ENCODE measurements at places on chromosomes 11 and 22. TPM values are rescaled to one million over a fixed set of nuclear protein-coding genes. Genes with fewer than 3 reads are reported as not detected.

TRIM49 gene
- polyA plus RNA-seq, result not detected

DNA sequence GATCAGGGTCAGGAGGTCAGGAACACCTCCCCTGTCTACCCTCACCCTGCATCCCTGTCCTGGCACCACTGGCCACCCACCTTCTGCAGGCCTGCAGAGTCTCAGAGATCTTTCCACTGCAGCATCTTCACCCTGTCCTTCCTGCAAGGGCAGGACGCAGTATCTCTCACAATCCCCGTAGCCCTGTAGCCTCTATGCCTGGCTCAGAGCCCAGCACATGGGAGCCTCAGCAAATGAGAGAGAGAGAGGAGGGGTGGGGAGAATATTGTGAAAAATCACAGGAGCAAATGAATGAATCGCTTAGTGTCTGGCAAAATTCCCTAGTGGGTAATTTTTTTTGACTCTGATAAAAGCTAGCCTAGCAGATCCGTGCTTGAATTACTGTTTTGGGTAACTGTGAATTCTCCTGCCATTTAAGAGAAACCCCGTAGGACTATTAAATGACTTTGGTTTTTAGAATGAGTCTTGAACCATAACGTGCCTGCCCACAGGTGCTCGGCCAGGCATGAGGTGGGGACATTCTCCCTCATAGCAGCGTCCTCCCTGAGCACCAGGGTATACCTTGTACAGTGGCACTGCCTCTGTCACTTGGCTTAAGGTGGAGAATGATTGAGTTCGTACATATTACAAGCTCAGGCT, 91.5 kb downstream of the MORC2 start:
- H3K27ac ChIP-seq, result no peak overlapping the region
- H3K36me3 ChIP-seq, result peaks cover 5% of the 10 kb centered on the region
- DNase-seq, result no peak
- H3K27me3 ChIP-seq, result no peaks in the 10 kb centered on the region
- H3K4me3 ChIP-seq, result no peak overlapping the region

RAC2 gene
- 389 TPM for polyA plus RNA-seq

SLC2A11 gene
- polyA plus RNA-seq, result 23.5 TPM

JHY gene
- polyA plus RNA-seq, result 1.9 TPM

DNA sequence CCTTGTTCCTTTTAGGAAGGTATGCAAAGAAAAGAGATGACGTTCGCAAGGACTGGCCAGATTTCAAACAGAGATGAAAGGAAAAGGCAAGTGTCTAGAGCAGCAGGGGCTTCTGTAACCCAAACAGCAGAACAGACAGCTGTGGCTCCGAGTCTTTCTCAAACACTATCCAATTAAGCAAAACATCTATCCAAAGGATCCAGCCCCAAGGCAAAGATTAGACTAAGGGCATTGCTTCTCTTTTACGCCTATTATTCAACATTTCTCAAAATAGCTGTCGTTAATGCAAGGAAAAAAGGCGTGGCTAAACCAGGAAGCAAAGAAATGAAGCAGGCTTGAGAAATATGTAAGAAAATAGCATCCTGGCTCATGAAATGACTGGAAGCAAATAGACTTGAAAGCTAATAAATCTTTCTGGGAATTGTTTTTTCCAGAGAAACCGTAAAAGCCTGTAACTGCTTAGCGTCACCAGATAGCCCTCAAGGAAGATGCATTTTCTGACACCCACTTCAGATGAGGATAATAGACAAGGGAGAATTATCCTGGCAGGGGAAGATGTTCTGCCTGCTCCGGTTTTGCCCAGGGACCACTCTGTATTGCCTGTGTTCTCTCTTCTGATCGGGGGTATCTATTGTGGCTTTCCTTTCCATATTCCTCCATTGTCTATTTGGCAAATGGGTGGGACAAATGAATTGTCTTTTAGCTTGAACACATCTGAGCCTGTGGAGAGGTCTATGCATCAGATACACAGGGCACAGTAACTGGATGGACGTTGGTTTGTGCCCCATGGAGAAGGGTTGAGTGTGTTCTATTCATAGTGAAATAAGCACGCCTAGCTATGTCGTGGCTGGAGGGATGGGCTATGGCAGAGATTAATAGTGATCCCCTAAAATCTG, 20.2 kb downstream of the C11orf96 start:
- H3K4me3 ChIP-seq, result no peak overlapping the region
- no peaks in the 10 kb centered on the region for H3K27me3 ChIP-seq
- no peak for DNase-seq
- no peak overlapping the region for H3K27ac ChIP-seq
- H3K4me1 ChIP-seq, result no peaks in the 10 kb centered on the region
- H3K36me3 ChIP-seq, result no peaks in the 10 kb centered on the region

ZBTB16 gene
- 2.8 TPM for polyA plus RNA-seq

DNA sequence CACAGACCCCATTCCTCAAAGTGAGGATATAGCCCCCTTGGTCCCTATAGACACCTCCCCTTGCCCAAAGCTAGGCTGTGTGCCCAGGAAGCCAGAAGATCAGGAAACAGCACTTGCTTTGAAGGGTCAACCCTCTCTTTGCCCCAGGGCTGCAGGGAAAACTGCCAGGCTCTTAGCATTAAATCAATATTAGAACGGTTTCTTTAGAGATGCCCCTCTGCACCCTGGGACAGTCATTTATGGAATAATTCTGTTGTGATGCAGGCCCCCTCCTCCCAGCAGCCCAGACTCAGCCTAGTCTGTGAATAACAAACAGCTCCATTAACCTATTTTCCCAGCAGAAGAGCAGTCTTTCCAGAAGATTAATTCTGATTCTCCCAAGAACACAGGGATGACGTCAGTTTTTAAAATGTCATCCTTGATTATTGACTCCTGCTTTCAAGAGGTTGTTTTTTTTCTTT, 11.6 kb upstream of the CAPN5 start:
- H3K36me3 ChIP-seq, result no peaks in the 10 kb centered on the region
- H3K4me1 ChIP-seq, result no peaks in the 10 kb centered on the region
- no peaks in the 10 kb centered on the region for H3K27me3 ChIP-seq
- H3K27ac ChIP-seq, result no peak overlapping the region
- H3K4me3 ChIP-seq, result no peak overlapping the region

GRCh38 chr11:73286240-73286810, 14.2 kb downstream of the P2RY6 start:
- peak; percentile 31 for DNase-seq
- no peaks in the 10 kb centered on the region for H3K36me3 ChIP-seq
- peaks cover 88% of the 10 kb centered on the region for H3K4me1 ChIP-seq
- no peaks in the 10 kb centered on the region for H3K27me3 ChIP-seq
- H3K27ac ChIP-seq, result peak overlapping the region; percentile 78

KCNE3 gene
- polyA plus RNA-seq, result 4.2 TPM

GRCh38 chr11:45215098-45215865, 68.8 kb downstream of the PRDM11 start:
- no peaks in the 10 kb centered on the region for H3K27me3 ChIP-seq
- DNase-seq, result no peak
- no peak overlapping the region for H3K4me3 ChIP-seq
- H3K36me3 ChIP-seq, result peaks cover 23% of the 10 kb centered on the region
- no peaks in the 10 kb centered on the region for H3K4me1 ChIP-seq
- peak overlapping the region; percentile 25 for H3K27ac ChIP-seq

- no peak overlapping the region for H3K27ac ChIP-seq
- H3K27me3 ChIP-seq, result no peaks in the 10 kb centered on the region
- H3K36me3 ChIP-seq, result no peaks in the 10 kb centered on the region
- no peak for DNase-seq
- no peak overlapping the region for H3K4me3 ChIP-seq
Measured at GRCh38 chr11:108847298-108847990, 182.6 kb downstream of the DDX10 start.

GRCh38 chr11:75219869-75220268, 20.7 kb upstream of the TPBGL start:
- no peaks in the 10 kb centered on the region for H3K4me1 ChIP-seq
- H3K27ac ChIP-seq, result no peak overlapping the region
- no peak overlapping the region for H3K4me3 ChIP-seq

GRCh38 chr22:20107471-20107901, 8.4 kb upstream of the RANBP1 start:
- no peaks in the 10 kb centered on the region for H3K27me3 ChIP-seq
- peak; percentile 49 for DNase-seq
- no peak overlapping the region for H3K4me3 ChIP-seq
- no peak overlapping the region for H3K27ac ChIP-seq
- H3K36me3 ChIP-seq, result peaks cover 87% of the 10 kb centered on the region

DNA sequence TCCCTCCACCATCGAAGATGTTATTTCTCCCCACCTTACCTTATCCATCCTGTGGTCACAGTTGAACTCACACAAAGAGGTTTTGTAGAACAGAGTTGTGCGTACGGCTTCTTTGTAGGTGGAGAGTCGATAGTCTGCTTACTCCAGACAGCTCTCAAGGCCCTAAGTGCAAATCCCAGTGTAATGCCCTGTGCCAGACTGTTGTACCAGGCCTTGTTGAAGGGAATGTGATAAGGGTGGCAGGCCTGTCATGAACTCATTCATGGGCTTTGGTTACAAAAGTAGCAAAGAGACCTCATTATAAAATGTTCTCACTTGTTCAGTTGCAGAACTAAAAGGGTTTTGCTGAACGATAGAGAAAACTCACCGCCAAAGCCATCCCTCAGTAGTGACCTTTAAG, 288.7 kb upstream of the CADM1 start:
- no peak for DNase-seq
- H3K27ac ChIP-seq, result no peak overlapping the region
- no peaks in the 10 kb centered on the region for H3K27me3 ChIP-seq
- no peaks in the 10 kb centered on the region for H3K36me3 ChIP-seq
- no peaks in the 10 kb centered on the region for H3K4me1 ChIP-seq

DNA sequence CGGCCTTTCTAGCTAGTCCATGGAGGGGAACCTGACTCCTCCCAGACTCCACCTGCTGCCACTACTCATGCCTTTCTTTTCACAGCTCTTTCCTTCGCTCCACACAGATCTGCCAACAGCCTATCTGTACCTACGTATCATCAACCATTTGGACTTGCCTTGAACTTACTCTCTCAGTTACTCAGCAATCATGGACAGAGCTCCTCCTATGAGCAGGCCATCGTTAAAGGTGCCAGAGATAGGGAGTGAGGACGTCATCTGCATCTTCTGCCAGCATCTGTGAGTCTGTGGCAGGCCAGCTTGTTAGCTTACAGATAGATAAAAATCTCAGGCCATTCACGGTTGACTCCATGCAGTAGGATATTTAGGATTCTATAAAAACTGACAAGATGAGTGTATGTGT, 162.9 kb upstream of the ZBED5 start:
- H3K36me3 ChIP-seq, result no peaks in the 10 kb centered on the region
- H3K4me3 ChIP-seq, result no peak overlapping the region
- no peak for DNase-seq
- H3K27me3 ChIP-seq, result no peaks in the 10 kb centered on the region

GRCh38 chr11:59992425-59992824, 24.6 kb upstream of the OOSP4B start:
- H3K27ac ChIP-seq, result no peak overlapping the region
- no peaks in the 10 kb centered on the region for H3K36me3 ChIP-seq
- DNase-seq, result no peak
- no peak overlapping the region for H3K4me3 ChIP-seq
- no peaks in the 10 kb centered on the region for H3K4me1 ChIP-seq
- no peaks in the 10 kb centered on the region for H3K27me3 ChIP-seq

- peak; percentile 89 for DNase-seq
- peaks cover 4% of the 10 kb centered on the region for H3K4me1 ChIP-seq
- H3K4me3 ChIP-seq, result no peak overlapping the region
- no peaks in the 10 kb centered on the region for H3K27me3 ChIP-seq
- no peaks in the 10 kb centered on the region for H3K36me3 ChIP-seq
Measured at GRCh38 chr22:37260901-37261336, 16.9 kb upstream of the RAC2 start.

DNA sequence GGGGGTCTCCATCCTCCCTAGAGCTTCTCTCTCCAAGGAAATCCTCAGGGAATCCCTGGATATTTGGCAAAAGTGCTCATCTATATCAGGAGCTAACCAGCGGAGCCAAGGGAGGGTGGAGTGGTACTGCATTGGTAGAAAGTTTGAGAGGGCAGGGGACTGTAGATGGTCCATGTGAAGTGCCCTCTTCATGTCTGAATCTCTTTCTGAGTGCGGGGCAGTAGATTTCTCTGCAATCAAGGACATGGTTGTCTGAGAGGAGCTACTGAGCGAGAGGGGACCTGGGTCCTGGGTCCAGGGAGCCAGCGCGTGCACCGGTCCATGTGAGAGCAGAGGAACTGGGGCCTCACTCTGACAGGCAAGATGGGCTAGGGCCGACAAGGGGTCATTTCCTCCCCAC, 701 bp downstream of the DIXDC1 start:
- H3K4me3 ChIP-seq, result no peak overlapping the region
- H3K27me3 ChIP-seq, result no peaks in the 10 kb centered on the region
- no peak overlapping the region for H3K27ac ChIP-seq
- H3K36me3 ChIP-seq, result no peaks in the 10 kb centered on the region

VWCE gene
- polyA plus RNA-seq, result 0.80 TPM

DNA sequence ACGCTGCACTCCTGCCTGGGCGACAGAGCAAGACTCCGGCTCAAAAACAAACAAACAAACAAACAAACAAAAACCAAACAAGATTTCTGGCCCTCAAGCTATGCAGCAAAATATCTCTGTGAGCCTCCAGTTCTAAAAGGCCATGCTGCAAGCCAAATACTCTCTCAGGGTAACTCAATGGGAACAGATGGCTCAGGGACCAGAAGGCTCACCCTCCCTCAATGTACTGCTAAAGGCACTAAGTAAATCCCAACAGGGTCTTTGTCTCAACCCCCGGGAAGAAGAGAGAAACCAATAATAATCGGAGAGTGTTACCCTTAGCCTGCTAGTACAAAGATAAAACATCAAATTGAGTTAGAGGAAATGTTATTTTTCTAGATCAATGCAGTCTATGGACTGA, 119.7 kb upstream of the ZC3H12C start:
- H3K36me3 ChIP-seq, result no peaks in the 10 kb centered on the region
- no peak overlapping the region for H3K4me3 ChIP-seq

KDM4E gene
- not detected for polyA plus RNA-seq

DNA sequence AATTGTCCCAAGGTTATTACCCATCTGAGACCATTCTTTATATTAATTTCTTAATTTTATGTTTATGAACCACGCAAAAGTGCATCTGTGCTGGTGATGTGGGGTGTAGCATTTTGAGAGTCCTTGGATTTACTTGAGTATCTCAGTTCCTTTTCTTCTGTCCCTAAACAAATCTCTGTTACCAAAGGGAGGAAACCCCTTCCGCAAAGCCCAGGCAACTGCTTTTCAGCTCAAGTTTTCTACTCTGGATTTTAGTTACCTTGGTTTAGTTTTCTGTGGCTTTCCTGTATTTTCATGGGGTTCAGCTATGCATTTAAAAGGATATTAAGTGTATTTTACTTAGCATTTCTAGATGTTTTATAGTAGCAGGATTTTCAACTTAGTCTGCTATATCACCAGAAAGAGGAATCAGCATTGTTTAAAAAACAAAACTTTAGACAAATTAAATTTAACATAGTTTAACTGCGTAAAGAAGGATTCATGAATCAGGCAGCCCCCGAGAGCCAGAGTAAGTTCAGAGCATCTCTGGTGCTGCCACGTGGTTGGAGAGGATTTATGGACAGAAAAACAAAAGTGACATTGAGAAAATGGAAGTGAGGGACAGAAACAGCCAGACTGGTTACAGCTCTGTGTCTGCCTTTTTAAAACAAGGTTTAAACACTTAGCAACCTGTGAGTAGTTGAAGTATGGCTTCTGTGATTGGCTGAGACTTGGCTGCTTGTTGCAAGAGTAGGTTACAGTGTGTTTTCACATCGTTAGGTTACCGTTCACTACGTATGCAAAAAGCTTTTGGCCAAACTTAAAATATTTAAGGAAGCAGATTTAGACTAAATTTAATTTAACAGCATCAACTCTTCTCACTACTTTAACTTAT, 9.6 kb downstream of the ADM start:
- peak overlapping the region; percentile 3 for H3K27ac ChIP-seq
- H3K27me3 ChIP-seq, result no peaks in the 10 kb centered on the region
- no peak for DNase-seq
- no peaks in the 10 kb centered on the region for H3K36me3 ChIP-seq
- peaks cover 4% of the 10 kb centered on the region for H3K4me1 ChIP-seq

Data from spleen (tissue), 13 donors.